NCI-H526 treated with DMSO at 0.1 percent for 48 hours (cell line): ENCODE measurements at places on chromosomes 11 and 22.

- DNase-seq: no peak
Observed at GRCh38 chr11:43942662-43943371, 380 bp downstream of the C11orf96 start.

DNA sequence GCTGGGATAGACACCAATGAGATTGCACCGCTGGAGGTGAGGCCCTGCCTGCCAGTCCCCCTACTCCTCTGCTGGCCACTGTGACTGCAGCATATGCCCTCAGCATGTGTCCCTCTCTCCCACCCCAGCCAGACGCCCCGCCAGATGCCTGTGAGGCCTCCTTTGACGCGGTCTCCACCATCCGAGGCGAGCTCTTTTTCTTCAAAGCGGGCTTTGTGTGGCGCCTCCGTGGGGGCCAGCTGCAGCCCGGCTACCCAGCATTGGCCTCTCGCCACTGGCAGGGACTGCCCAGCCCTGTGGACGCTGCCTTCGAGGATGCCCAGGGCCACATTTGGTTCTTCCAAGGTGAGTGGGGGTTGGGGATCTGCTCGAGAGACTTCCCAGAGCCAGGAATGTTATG, 5.7 kb upstream of the SMARCB1 start:
- no peak for DNase-seq

- DNase-seq: no peak
Observed at GRCh38 chr11:17412488-17413180, 24.2 kb upstream of the KCNJ11 start.

DNA sequence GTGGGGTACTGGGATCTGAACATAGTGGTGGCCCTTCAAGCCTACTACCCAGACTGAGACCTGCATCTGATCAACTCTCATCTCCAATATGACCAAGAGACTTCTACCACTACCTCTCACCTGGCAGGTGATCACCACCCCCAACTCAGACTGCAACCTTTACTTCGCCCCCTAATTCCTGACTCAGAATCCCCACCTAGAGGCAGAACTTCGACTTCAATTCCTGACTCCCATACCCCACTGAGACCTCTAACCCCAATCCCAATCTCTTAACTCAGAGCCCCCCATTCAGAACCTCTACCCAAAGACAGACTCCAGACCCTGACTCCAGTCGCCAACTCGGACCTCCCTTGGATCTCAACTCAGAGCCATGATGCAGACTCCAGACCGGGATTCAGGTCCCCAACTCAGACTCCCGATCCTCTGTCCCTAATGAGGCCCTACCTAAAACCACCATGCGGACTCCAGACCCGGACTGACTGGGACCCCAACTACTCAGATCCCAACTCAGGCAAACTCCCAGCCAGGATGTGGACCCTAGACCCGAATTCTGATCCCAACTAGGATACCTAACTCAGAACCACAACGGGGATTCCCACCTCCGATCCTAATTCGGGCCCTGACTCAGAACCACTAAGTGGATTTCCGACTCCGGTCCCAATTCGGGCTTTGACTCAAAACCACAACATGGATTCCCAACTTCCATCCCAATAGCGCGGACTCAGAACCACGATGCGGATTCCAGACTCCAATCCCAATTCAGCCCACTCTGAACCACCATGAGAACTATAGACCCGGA, 1.2 kb downstream of the KCNQ1OT1 start:
- no peak for DNase-seq

DNA sequence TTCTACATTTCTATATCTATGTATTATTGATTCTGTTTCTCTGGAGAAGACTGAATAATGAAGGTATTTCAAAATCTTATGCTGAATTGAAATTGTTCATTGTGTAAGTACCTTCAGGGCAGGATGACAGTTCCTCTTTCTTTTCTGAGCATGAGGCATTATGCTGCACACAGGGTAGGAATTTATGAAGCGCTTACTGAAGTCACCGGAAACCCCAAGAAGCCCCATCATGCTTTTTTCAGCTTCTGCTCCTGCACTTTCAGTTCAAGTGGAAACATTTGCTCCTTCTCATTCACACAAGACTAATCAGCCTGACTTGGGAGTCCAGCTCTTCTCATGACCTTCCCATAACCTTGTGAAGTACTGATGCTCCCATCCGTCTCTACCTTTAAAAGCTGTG, 314.7 kb upstream of the SORL1-AS1 start:
- no peak for DNase-seq

GRCh38 chr22:35053060-35053835, 12.7 kb upstream of the ISX start:
- DNase-seq: peak; percentile 15

- DNase-seq: no peak
Observed at GRCh38 chr11:90223248-90223585, 368 bp upstream of the CHORDC1 start.

DNA sequence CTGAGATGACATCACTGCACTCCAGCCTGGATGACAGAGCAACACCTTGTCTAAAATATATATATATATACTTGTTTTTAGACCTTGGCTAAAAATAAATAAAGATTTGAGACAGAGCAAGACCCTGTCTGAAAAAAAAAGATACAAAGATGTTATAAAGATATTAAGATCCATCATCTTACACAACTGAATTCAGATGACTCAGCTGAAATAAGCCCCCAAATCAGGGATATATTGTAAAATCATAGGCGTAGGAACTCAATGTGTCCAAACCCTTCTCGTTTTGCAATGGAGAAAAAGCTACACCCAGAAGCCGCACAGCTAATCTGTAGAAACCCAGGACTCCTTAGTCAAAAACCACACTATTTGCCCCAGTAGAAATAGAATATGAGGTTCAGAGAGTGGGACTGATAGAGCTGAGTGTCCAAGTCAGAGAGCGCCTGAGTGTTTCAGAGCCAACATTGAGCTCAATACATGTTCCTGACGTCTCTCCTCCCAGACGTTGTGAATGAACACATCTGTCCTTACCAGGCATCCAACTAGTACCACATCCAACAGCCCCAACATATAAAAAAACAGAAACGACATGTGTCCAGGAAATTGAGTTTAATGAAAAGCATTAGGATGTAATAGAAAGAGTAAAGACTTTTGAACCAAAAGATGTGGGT, 207.9 kb upstream of the BLID start:
- no peak for DNase-seq

DNA sequence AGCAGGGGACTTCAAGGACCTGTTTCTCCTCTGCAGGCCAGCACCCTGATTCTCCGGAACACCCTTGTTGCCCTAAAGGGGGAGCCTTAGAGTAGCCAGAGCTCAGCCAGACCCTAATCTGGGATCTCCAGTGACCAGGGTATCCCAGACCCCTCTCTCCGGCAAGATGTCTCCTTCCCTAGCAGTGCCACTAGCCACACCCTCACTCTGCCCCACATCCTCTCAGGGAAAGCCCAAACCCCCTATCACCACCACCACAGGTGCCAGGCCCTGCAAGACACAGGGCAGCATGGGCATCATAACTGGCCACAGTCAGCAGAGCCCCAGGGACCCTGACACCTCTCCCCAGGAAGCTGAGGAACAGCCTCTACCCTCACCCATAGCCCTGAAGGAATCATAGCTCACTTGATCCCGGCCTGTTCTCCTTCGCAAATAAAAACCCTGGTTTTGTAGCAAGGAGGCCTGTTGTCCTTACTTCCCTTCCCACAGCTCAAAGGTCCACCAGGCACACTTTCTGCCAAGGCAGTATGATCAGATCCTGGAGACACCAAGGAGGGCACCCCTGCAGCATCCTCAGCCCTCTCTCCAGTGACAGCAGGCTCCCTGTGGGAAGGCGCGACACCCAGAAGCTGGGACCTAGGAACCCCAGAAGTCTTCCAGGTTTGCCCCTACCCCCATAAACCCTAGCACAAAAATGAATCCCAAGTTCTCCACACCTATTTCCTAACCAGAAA, 4.6 kb downstream of the CFL1 start:
- no peak for DNase-seq

DNA sequence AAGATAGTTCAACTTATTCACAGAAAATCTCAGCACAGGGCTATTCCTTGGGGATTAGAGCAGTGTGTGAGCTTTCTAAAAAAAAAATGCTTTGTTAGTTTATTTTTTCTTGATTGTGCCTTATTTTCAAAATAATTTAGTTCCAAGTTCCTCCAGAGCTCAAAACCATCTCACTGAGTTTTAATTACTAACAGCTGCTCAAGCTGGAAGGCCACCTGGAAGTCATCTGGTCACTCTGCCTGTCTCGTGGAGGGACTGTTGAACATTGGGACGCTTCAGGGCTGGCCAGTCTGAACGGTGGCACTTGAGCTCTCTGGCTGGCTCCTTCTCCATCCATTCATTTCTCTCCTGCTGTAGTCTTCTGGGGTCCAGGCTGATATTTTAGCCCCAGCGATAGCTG, 4.0 kb downstream of the OR51E1 start:
- no peak for DNase-seq

DNA sequence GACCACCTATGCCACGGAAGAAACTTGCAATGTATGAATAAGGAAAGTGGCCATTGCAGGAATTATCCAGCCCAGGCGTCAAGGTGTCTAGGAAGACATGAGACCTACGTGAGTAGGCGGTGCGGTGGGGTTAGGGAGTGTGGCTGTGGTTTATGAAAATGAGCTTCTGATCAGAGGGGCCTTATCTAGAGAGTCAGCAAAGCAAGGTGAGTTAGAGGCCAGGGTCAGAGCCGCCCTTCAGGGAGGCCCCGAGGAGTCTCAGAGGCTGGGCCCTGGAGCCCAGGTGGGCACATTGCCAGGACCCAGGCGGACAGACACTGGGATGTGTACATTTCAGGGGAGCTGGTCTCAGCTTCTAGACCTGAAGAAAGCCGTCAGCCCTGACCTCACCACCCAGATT, 13.8 kb upstream of the LINC01488 start:
- no peak for DNase-seq
